ENCODE measurements at places on chromosomes 4 and X. TPM values are rescaled to one million over a fixed set of nuclear protein-coding genes. Genes with fewer than 3 reads are reported as not detected.

Gene FRMD7
- 0.05 TPM for total RNA-seq

GRCh38 chr4:78074759-78075158 lies 17.6 kb downstream of the FRAS1 start:
- DNase-seq: no peak

Gene PNMA6F
- total RNA-seq: not detected

Gene STATH
- total RNA-seq: not detected

DNA sequence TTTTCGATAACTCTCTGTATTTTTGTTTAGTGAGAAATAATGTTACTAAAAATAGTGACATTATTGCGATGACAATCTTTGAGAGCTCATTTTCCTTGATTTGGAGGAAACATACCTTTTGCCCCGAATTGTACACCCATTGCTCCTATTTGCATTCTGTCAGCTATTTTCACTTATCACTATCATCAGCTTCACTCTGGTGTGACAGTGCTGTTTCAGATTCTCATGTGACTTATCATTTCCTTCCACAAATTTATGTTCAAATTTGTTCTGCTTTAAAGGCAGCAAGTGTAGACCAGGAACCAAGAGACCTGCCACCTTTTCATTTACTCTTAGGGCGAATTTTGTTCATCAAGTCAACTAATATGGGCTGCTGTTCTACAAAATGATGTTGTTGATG lies 179.4 kb downstream of the RBM46 start:
- DNase-seq: no peak

DNA sequence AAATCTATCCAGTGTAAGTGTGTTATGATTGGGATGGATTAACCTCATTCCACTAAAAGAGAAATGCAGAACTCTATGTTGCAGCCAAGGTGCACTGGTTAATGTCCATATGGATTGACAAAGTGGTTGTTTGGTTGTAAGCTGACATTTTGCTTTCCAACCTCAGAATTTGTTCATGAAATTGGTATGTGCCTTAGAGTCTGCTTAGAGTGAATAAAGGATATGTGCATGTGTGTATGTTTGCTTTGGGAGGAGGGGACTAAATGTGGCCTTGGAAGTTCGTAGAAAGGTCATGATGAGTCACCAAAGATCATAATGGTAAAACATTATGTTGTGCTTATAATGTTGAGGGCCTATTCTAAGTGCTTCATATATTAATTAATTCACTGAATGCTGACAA lies 44.1 kb upstream of the MBNL3 start:
- DNase-seq: no peak

GRCh38 chr4:54391104-54391503 lies 162.0 kb downstream of the PDGFRA start:
- DNase-seq: no peak

DNA sequence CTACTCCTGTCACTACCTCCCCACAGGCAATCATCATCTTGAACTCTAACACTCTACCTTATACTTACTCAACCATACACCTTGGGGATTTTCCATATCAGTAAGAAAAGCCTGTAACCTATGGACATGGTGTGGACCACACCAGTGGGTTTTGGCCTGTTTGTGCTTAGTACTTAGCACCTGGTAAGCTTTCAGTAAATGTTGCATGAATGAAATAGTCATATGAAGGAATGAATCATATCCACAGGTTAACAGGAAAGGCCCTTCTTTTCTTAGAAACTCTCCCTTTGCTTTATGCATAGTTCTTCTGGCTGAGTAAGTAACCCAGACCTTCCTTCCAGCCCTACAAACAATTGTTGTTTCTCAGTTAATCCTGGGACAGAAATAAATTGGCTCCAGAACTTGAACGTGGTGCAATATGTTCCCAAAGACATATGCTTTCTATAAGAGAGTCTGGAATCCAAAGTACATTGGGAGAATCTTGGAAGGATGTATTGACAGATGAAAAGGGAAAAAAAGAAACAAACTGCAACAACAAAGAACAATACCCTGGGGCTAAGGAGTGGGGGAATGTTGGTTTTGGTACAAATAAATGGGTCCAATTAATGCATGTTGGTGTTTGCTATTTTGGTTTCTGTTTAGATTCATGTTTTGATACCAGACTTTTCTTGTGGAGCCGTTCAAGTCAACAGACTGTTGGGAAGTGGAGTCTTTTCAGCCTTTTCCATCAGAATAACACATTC lies 27.8 kb downstream of the RASL11B start:
- no peak for DNase-seq

DNA sequence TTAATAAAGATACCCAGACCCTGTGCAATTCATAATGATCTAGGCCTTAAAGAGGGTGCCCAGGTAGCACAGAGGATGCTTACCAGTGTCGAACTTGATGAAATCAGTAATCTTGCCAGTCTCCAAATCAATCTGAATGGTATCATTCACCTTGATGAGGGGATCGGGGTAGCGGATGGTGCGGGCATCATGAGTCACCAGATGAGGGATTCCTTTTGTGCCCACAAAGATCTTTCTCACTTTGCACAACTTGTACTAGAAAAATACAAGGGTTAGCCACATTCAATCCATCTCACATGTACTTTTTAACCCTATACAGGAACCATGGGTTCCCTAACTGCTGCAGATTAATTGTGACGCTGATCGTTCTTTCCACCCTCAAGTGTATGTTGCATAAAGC lies 3.3 kb downstream of the RPS4X start:
- DNase-seq: no peak

Gene CSAG1
- not detected for total RNA-seq

DNA sequence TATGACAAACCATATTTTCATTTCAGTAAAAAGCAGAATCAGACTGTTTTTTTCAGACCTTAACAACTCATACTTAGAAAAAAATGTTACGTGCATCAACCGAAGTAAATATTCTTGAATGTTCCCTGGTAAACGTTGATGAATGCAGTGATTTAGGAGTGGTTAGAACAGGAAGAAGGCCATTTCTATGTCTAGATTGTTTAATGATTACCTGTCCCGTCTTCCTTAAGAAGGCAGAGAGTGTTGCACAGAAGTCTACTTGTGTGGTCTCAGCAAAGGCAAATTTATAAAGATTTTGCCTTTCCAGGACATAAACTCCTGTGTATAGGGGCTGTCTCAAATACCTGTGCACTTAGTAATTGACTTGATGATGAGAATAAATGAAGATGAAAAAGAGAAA lies 134.5 kb downstream of the MGST2 start:
- no peak for DNase-seq

Gene ARHGEF6
- total RNA-seq: 3.0 TPM

DNA sequence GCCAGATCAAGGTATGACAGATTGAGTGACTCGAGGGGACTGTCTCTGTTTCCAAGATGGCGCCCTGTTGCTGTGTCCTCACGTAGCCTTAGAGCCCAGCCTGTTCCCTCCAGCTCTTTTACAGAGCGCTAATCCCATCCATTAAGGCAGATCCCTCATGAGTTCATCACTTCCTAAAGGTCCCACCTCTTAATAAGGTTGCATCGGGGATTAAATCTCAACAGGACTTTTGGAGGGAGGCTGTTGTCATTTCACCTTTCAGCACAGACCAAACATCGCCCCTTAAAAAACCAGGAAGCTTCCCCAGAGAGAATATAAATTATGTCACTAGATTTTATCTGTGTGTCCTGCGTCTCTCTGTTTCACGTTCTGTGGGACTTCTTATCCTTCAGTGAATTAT lies 32.6 kb upstream of the DHRSX start:
- no peak for DNase-seq

Gene MMRN1
- 5.0 TPM for total RNA-seq

DNA sequence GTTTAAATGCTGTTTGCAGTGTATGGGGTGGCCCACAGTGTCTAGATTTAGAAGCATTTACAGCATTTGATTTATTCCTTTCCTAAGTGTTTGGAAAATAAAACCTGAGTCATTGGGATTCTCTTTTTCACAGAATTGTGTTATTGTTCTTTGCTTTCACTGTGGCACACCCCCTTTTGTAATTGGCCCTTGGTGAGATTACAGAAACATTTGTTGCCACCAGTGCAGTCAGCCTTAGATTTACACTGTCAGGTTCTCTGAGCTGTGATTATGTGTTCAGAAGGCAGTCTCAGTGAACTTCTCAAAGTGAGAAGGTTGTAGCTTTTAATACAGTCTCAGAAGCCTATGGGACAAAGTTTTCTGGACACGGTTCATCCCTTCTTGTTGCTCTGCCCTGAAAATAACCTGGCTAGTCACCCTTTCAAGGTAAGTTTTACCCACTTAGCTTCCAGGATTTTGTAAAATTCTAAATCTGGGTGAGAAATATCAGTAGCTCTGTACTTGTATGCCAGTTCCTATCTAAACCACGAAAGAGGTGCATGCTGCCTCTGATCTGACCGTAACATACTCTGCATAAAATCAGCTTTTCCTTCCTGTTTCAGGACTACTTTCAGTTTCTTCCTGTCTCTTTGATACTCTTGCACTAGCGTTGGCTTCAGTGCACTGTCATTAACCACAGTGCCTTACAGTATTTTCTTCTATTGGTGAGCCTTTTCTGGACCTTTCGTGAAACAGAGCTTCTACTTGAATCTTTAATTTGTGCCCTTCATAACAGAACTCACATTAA lies 12.6 kb downstream of the RUFY3 start:
- no peak for DNase-seq

- DNase-seq: no peak
Observed at GRCh38 chr4:110878956-110879355, 256.1 kb upstream of the PITX2 start.

Gene IQSEC2
- total RNA-seq: 2.5 TPM

DNA sequence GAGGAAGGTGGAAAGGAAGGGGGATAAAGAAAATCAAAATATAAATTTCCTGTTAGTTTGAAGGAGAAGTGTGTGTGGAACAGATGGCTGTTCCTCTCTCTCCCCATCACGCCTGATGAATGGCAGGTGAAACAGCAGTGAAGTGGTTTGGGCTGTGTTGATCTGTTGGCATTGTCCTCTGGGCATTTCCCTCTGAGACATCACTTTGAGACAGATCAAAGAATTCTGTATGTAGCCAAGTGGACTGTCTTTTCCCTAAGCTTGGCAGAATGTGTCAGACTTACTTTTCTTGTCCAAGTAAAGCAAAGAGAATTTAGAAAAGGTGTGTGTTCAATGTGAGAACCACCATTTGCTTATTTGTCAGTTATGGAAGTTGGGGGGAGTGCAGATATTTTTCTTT lies 47.5 kb downstream of the SEPTIN11 start:
- no peak for DNase-seq

DNA sequence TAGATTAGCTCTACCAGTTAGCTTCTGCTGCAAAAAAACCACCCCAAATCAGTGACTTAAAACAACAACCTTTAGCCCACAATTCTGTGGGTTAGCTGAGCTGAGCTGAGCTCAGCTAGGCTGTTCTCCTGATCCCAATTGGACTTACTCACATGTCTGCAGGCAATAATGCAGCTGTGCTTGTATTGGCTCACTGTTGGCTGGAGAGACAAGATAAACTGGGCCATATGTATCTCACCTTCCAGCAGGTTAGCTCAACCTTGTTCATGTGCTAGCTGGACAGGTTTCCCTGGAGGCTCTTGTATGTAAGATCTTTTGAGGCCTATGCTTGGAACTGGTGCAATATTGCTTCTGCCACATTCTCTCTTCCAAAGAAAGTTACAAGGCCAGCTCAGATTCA lies 261.5 kb upstream of the ADGRL3 start:
- DNase-seq: no peak

- DNase-seq: no peak
Observed at GRCh38 chr4:46397394-46397793, 7.5 kb upstream of the GABRA2 start.
